Tibial artery (tissue), 4 donors: ENCODE measurements at places on chromosomes 1 and 21.
A peak's percentile ranks its signal among the peaks of the same experiment; 100 is the strongest.

DNA sequence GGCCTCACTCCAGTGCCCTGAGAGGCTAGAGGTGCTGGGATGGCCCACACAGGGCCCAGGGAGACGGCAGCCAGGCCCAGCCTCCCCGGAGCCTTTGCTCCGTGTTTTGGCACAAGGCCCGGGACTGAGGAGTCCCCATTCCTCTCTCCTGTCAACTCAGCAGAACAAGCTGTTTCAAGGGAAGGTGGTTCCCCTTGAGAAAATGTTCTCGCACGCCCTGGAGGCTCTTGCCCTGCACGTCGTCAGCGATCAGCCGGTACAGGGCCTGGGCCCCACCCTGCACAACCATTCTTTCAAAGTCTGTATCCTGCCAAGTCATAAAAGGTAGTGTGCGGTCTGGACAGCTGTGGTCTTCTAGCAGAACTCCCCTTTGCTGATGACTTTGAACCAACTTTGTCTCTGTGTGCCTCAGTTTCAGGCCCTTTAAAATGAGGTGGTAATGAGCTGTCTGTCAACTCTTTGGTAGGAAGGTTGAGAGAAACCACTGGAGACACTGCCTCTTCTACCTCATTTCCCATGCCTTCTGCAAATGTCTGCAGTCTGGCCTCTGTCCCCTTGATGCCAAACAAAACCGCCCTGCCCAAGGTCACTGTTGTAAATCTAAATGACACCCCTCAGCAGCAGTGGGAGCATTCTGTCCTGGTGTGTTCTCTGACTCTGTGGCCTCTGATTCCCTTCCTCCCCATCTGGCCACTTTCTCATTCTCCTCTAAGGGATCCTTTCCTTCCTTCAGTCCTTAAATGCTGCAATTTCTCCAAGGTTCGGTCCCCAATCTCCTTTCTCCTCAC is 138.6 kb upstream of the JUN start:
- H3K27me3 ChIP-seq = no peaks in the 10 kb centered on the region
- H3K27ac ChIP-seq = peak overlapping the region; percentile 26
- no peak overlapping the region for H3K4me3 ChIP-seq
- no peaks in the 10 kb centered on the region for H3K4me1 ChIP-seq

GRCh38 chr1:84587099-84587498 is 12.9 kb upstream of the CTBS start:
- H3K36me3 ChIP-seq = no peaks in the 10 kb centered on the region
- no peaks in the 10 kb centered on the region for H3K4me1 ChIP-seq
- no peak overlapping the region for H3K4me3 ChIP-seq
- no peaks in the 10 kb centered on the region for H3K27me3 ChIP-seq
- no peak for DNase-seq

DNA sequence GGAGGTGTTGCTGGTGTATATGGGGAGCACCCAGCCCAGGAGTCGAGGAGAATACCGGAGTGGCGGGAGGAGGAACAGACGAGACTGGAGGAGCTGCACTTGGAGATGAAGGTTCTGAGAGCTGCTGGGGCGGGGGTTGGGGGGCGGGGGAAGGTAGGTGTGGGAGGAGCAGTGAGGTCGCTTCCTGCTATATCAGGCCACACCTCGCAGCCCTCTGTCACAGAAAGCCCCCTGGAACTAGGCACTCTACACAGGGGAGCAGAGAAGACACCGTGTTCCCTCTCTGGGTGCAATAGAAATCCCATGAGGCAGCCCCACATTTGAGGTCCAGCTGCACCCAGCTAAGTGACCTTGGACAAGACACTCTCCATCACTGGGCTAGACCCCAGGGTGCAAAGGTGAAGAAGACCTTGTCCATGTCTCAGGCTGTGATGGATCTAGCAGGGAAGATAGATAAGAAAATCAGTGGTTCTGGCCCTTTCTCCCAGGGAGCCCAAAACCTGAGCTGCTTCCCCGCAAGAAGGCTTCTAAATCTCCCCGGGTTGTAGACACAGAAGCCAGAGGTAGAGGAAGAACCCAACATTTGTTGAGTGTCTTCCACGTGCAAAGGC is 155.8 kb upstream of the EDN2 start:
- H3K36me3 ChIP-seq = no peaks in the 10 kb centered on the region
- DNase-seq = no peak
- no peak overlapping the region for H3K4me3 ChIP-seq
- no peaks in the 10 kb centered on the region for H3K27me3 ChIP-seq

GRCh38 chr1:50700214-50700613 is 259.9 kb downstream of the FAF1 start:
- H3K27ac ChIP-seq = no peak overlapping the region
- H3K36me3 ChIP-seq = no peaks in the 10 kb centered on the region
- no peaks in the 10 kb centered on the region for H3K4me1 ChIP-seq
- no peaks in the 10 kb centered on the region for H3K27me3 ChIP-seq
- no peak for DNase-seq
- H3K4me3 ChIP-seq = no peak overlapping the region

GRCh38 chr1:232351335-232351734 is 278.6 kb downstream of the SIPA1L2 start:
- H3K27me3 ChIP-seq = no peaks in the 10 kb centered on the region
- no peak overlapping the region for H3K4me3 ChIP-seq
- no peak overlapping the region for H3K27ac ChIP-seq
- no peaks in the 10 kb centered on the region for H3K36me3 ChIP-seq
- H3K4me1 ChIP-seq = no peaks in the 10 kb centered on the region
